ENCODE measurements at places on chromosomes 12 and 14.

DNA sequence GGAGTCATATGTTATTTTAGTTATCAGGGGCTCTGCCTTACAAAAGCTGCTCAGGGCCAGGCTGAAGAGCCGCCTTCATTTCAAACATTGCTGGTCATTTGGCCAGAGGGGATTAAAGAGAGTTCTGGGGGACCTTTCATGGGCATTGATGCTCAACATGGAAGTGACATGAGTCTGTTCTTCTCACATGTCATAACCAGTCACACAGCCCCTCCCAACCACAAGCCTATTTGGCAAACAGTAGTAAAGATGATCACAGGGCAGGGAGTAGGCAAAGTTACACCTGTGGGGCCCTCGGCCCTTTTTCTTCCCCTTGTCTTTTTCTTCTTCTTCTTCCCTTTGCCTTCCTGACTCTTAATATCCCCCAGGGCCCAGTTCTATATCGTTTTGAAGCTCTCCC is 33.3 kb downstream of the CFAP54 start:
- no peak for DNase-seq

DNA sequence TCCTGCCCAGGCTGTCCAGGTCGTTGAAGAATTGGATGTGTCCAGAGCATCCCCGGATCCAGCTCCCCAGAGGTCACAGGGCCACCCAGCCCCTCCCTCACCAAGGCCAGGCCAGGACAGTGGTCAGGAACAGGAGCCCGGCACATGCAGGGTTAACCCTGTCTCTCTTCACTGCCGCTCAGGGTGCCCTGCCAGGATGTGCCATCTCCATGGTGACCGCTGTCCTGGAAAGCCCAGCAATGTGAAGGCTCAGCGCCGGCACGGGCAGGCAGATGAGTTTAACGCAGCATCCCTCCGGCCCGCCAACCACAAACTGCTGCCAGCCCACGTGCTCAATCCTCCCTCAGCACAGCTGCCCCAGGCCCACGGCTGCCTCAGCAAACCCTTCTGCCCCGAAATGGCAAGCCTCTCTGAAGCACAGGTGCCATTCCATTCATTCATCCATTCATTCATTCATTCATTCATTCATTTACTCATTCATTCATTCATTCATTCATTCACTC is 4.4 kb downstream of the TMEM179 start:
- DNase-seq, result no peak

- DNase-seq, result no peak
Observed at GRCh38 chr14:71550367-71550766, 381.9 kb upstream of the RGS6 start.

DNA sequence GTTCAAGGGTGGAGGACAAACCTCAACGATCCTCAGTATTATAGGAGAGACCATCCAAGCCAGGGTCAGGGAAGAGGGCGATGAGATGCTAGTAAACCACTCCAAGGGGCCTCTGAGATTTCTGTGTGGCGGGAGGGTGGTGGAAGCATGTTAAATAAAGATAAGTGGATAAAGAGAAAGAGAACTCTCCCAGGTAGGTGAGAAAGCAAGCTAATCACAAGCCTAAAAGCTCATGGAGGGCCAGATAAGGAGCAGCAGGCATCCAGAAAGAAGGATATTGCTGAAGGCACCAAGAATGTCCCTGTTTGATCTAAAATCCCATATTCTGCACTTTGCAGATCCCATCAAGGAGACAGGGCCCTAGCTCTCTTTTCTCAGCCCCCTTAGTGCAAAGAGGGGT is 48.3 kb upstream of the PARP11 start:
- DNase-seq, result no peak
